ENCODE measurements at places on chromosomes 3 and 15.

DNA sequence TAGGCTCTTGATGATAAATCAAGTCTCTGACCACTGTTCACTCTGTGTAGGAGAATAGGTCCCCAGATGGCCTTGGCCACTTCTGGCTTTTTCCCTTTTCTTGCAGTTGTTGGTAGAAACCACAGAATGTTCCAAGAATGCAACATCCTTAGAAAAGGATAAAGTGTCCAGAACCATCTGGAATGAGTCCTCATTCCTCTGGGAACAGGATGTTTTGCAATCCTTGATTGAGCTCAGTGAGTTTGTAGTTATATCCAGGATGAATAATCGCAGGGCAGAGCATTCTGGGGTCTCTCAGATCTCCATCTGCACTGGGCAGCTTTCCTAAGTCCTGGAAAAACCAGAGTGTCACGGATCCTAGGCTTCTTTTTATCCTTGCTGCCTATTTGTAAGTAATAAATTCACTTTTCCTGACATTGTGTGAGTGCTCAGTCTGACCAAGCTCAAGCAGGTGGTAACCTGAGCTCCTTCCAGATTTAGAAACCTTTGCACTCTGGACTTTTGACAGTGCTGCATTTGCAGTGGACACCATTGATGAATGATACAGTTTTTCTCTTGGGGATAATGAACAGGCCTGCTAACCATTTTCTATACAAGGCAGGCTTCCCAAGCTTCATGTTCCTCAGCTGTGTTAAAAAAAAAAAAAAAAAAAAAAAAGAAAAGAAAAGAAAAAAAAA is 1028.6 kb downstream of the OTOL1 start:
- no peak for DNase-seq

GRCh38 chr3:48467473-48468267 is 21.1 kb downstream of the ATRIP start:
- no peak for DNase-seq

- no peak for DNase-seq
Measured at GRCh38 chr3:114451561-114452018, 157.8 kb downstream of the TIGIT start.

- DNase-seq, result peak; percentile 82
Measured at GRCh38 chr3:56878074-56878473, 76.3 kb upstream of the ARHGEF3 start.

DNA sequence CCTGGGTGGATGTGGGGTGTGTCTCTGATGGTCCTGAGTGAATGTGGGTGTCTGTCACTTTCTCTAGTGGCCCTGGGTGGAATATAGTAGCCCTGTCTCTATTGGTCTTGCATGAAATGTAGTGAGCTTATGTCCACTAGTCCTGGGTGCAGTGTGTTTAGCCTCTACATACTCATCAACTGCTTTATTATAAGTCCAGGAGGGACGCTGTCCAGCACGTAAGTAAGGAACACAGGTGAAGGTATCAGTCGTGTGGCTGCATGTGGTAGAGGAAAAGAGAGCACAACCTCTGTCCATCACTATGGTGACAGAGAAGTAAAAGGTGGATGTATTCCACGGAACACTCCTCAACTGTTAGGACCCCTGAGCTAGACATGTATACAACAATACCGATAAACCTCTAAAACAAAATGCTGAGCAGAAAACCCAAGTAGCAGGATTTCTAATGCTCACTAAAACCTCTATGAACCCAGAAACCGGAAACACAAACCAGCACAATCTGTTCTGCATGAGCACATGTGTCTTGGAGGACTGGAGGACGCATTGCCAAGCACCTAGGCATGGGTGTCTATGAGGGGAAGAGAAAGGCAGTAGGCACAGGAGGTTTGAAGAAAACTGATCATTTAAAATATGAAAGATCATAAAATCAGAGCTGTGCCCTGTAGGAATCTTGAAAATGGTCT is 11.0 kb downstream of the LTF start:
- DNase-seq, result no peak

DNA sequence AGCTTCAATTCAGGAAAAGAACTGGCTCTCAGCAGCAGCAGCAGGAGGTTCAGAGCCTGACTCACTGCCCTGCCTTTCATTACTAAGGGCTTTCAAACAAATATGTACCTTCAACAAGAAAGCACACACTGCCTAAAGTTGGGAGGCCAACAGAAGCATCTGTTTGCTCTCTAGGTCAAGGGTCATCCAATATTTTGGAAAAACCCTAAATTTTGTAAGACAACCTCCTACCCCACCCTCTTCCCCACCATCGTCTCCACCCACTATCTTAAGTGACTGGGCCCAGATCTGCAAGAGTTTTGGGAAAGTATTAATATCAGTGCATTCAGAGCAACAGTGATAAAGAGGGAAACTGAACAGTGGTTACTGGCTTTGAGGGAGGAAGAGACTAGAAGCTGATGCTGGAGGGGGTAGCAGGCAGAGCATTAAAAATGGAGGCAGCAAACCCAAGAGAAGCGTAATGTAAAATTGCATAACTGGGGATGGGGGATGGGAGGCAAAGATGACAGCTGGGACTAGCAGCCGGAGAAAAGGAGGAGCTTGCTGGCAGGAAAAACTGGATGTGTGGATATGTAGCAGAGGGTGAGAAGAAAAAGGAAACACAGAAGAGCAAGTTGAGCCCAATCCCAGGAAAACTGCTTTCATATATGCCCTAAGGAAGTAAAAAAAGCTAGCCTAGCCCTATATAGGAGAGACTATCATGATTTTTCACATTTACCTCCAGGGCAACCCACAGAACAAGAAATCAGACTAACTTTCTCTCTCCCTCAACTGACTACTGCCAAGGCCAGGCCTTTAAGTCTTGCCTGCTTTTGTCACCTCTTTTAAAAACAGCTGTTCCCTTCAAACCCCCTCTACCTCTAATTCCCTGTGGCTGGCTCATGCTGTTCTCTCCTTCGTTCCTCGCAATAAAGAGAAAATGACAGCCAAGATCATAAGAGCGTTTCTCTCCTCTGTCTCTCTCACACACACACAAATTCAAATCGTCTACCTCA is 31.4 kb downstream of the NPTN start:
- peak; percentile 30 for DNase-seq

GRCh38 chr3:164236851-164237250 is 841.4 kb downstream of the SI start:
- DNase-seq, result no peak

GRCh38 chr15:42163291-42163690 is 6.9 kb upstream of the PLA2G4F start:
- DNase-seq, result no peak
